NCI-H187 treated with DMSO at 0.1 percent for 48 hours (cell line): ENCODE measurements at places on chromosomes 12 and 14.

DNA sequence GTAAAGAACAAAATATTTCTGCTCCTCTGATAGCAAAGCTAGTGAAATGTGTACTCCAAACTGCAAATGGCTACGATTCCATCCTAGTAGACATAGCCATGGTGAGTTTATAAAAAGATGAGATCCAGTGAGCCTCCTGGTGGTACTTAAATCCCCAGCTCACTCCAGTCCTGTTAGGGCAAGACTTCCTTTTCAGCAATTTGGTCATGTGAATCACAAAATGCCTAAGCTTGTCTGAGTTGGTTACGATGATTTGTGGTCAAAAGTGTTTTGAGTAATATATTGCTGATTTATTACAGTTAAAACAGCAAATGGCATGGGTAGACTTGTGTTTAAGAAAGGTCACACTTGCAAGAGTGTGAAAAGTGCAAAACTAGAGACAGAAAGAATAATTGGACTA lies 102.7 kb upstream of the NAV3 start:
- DNase-seq, result no peak

DNA sequence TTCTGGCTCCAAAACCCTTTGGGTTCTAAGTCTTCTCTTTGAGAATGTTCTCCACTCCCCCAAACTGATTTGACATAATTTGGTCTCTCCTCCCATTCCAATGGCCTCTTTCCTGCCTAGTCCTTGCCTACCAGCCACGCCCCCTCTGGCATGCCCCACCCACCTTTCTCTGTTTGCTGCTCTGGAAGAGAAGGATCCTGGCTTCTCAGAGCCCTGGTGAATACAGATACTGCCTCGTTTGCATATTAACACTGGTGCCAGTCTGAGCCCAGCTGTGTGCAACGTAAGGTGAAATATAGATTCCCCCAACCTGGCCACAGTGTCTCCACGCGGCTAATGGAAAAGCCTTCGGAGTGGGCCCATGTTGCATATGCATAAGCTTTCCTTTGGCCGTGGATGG lies 79.7 kb downstream of the PAPOLA start:
- no peak for DNase-seq

GRCh38 chr12:22792138-22792537 lies 167.2 kb downstream of the ETNK1 start:
- no peak for DNase-seq

DNA sequence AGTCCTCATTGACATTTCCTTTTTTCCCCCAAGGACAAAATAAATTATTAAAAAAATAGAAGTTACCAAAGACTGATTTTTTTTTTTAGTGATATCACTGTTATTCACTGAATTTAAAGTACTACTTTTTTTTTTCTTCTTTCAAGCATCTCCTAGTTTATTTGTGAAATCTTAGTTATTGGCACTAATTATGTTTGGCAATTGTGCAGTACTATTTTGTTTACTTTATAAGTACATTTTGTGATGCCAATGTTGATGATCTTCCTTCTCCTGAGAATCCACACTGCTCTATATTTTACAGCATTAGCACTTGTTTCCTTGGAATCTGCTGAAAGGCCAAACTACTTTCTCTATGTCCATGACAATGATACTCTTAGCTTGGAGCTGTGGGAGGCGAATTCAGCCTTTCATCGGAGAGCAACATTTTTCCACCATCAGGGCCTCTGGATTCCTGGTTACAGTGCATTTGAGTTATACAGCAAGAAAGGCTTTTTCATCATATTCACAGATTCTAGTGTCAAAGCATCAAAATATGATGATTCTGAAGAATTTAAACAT lies 123.8 kb upstream of the PTPRQ start:
- no peak for DNase-seq

- no peak for DNase-seq
These were observed 33.1 kb upstream of the YBX3 start for GRCh38 chr12:10756194-10756593.

DNA sequence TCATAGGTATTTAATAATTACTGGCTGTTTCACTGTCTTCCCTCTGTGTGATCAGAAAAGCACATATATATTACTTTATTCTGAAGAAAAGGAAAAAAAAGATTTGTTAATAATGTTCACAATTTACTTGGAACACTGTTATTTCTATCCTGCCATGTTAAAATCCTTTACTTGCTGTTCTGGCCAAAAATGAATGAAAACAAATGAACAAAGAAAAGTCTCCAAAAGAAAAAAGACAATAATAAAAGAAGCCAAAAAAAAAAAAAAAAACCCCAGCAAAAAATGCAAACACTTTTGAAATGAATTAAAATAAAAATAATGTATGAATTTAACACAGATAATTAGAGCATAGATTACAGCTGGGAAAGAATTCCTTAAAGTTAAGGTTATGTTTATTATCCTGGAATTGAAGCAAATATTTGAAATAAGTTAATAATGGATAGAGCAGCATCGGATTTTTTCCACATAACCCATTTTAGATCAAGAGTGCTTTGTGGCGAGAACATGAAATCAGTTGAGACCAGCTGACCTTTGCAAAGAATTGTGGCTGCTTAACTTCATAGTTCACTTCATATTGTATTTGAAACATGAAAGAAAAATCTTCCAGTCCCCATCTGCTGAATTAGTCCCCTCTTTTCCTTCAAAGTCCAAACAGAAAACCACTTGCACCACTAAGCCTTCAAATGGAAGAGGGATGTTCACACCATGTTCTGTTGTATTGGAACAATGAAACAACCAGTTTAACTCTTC lies 444.8 kb downstream of the ADAMTS20 start:
- DNase-seq, result no peak

DNA sequence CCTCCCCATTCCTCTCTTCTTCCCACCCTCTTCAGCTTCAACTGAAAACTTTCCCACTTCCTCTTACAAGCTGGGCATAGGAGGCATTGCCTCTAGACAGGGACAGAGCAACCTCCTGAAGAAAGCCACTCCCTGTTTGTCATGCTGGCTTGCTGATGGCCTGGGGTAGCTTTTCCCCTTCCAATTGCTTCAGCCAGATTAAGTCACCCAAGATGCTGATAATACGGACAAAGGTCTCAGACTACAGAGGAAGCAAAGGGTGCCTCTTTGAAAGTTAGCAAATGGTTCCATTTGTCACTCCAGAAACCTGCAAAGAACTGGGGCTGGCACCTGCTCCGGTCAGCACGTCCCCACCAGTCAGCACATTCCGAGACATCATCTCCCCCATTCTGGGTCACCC lies 6.0 kb downstream of the KRT2 start:
- DNase-seq, result no peak

DNA sequence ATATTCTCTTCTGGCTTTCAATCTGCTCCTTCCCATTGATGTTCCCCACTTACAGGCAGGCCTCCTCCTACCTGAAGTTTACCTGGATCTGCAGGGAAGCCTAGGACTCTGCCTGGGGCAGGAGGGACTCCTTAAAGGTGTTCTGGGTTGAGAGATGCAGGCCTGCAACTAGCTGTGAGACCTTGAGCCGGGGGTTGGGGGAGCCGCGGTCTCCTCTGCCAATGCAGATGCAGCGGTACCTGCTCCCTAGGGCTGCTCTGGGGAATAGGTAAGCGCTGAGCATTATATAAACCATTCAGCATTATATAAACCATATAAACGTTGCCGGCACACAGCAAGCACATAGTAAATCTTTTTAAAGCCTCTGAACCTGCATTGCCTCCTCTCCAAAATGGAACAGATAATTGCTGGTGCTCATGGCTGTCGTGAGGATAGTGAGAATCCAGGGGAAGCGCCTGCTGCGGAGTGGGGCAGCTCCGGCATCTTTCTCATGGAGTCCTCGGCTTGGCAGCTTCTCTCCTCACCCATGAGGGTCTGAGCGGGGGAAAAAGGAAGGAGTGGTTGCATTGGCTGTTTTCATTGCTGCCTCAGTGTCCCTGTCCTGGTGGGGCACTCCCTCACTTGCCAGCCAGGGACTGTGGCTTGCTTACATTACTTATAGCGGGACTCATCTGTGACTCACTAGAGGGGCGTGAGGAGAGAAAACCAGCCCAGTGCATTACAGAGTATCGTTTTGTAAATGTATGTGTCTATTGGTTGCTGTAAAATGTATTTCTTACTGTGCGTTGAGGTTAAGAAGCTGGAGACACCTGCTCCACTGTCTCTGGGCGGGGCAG lies 12.5 kb upstream of the KRT80 start:
- DNase-seq, result no peak

DNA sequence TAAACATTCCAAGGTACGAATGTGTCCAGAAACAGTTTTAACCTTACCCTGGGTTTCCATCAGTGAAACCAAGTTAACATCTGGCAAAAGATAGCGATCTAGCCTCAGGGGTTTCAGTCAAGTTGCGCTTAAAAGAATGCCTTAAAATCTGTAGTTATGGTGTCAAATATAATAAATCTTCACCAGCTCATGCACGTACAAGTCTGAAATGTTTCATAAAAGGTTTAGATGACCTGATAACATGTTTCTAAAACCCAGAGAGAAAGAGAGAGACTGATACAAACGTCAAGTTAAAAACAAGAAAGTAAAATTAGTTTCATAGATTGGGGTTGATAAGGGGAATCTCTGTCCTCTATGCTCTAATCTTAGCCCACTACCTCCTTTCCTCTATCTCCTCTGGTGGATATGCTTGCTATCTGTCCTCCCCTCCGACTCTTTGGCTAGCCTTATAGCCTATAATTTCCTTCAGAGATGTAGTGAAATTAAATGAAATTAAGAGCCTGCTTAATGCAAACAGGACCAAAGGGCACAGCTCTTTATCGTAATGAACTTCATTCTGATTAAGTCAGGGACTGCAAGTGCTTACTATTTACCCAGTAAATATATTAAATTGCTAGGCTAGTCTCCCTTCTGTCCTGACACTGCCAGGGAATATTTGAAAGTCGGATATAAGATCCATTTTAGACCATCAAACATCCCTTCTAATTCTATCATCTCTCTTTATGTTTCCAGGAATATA lies 18.4 kb upstream of the FOS start:
- no peak for DNase-seq

DNA sequence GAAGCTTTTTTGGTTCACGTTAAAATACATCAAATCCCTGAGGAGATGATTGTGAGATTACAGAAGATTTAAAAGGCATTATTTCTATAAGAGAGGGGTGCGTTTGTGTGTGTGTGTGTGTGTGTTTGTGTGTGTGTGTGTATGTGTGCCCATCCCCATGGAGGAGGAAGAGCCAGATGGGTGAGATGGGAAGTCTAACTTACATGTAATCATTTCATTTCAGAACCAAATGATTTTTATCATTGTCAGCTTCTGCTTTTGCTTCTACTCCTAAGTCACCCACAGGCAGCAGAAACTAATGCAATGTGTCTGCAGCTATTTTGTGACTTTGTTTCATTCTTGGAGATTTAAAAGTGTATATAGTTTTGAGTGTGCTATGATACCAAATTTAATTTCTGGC lies 68.7 kb downstream of the SLC4A8 start:
- no peak for DNase-seq

DNA sequence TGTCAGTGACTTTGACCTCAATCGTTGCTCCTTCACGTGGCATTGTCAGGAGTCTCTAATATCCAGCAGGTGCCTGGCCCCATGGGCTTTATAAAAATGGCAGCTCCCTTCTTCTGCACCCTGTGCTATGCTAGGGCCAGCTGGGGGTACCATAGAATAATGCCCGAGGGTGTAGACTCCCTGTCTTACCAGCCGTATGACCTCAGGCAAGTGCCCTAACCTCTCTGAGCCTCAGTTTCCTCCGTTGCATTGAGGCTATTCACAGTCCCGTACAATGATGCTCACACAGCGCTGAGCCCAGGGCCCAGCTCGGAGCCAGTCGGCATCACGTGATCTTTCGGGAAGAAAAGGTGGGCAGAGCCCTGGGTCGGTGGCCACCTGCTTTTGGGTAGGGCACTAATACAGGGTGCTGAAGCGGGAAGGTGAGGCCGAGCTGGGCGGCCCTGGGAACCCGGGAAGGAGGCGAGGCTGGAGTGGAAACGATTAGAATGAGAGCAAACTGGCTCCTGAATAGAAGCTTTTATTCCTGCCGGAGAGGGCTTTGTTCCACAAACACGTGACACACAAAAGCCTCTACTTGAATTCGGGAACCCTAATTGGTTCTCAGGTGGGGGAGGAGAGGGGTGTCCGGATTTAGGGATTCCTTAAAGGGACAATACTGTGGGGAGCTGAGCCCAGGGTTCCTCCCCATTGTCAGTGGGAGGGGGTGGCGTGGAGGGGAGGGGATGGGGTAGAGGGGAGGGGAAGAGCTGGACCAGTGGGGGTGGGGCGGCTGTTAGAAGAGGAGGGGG lies 19.9 kb upstream of the MSI1 start:
- peak; percentile 25 for DNase-seq

GRCh38 chr12:95608252-95609033 lies 57.2 kb upstream of the USP44 start:
- no peak for DNase-seq

DNA sequence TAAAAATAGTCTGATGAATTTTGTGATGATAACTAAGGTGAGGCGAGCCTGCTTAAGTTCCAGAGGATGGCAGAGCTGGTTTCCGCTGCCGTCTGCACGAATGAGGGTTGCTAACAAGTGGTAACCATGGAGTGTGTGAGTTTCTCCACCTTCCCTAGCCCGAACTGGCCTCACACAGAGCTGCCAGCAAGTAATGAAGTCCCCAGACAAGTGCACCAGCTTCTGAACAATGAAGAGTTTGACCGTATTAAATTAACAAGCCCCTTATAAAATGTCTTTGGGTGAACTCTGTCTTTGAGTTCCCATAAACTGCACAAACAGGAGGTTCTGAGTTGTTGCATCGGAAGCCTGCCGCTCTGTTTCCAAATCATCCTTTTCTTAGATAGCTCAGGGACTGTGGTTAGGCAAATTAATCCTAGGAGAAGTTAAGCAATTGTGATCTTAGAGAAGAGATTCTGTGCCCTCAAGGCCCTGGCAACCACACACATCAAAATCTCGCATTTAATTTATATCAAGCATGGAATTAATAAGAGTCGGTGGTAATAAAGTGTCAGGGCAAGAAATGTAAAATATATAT lies 274.1 kb upstream of the DAAM1 start:
- no peak for DNase-seq

DNA sequence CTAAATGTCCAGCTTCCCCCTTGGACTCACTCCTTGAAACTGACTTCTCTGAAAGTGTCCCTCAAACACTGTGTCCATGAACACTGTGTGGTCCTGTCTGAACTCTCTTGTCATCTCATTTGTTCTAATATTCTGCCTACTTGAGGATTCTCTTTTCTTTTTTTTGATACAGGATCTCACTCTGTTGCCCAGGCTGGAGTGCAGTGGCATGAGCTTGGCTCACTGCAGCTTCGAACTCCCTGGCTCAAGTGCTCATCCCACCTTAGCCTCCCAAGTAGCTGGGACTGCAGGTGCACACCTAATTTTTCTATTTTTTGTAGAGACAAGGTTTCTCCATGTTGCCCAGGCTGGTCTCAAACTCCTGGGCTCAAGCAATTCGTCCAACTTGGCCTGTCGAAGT lies 4.9 kb upstream of the HEBP1 start:
- no peak for DNase-seq

DNA sequence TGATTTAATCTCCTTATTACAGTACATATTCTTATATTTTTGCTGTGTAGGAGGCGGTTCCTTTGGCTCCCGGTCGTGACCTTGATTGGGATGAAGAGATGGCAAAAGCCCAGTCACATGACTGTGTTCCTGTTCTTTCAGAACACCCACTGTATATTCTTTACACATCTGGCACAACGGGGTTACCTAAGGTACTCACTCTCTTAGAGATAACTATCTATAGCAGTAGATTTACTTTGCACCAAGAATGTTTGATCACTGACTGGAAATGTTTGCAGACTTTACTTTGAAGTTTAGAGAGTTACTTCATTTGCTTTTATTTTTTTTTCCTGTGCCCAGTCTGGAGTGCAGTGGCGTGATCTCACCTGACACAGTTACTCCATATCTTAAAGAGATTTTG lies 65.2 kb downstream of the ACSS3 start:
- no peak for DNase-seq
